ENCODE measurements at places on chromosomes 2 and 18. TPM values are rescaled to one million over a fixed set of nuclear protein-coding genes. Genes with fewer than 3 reads are reported as not detected.

- DNase-seq: no peak
These were observed 89.2 kb downstream of the SP100 start for GRCh38 chr2:230505162-230505561.

The ZNF396 gene
- total RNA-seq: 0.25 TPM

DNA sequence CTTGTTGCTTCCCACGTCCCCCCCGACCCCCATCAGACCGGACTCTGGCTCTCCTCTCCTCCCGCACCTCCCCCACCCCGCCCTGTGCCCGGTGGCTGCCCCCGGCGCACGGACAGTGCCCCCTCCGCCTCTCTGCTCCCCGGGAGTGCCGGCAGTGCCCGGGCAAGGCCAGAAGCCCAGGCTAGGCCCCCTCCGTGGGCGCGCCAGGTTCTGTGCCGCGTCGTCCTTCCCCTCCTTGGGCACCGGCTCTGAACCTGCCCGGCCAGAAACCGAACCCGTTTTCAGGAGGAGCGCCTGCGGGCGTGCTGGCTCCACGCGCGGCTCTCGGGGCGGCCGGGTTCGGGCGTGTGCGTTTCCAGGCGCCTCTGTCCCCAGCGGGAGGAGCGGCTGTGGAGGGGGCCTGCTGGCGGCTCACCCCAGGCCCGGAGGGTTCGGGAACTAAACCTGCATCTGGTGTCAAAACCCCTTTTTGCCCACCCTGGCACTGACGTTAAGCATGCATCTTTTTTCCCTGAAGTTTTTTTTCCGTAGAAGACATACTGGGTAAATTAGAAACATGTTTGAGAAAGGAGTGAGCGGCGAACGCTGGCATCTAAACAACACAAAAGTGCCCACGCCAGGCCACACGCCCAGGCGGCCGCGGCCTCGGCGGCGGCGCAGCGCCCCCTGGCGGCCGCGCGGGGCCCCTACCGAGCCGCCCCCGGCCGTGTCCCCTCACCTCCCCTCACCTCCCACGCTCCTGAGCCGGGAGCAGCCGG is 123.9 kb upstream of the SLC1A4 start:
- peak; percentile 57 for DNase-seq

GRCh38 chr2:227870710-227871374 is 589 bp upstream of the DAW1 start:
- no peak for DNase-seq

The IL1R1 gene
- total RNA-seq: 0.52 TPM

GRCh38 chr2:61722800-61723199 is 131.1 kb downstream of the FAM161A start:
- DNase-seq: no peak
